Activated CD8-positive, alpha-beta memory T cell treated with anti-CD3 and anti-CD28 coated beads, Interleukin-2, amount 50 U/mL, for 4 hours (primary cell): ENCODE measurements at places on chromosomes 5 and 9.

DNA sequence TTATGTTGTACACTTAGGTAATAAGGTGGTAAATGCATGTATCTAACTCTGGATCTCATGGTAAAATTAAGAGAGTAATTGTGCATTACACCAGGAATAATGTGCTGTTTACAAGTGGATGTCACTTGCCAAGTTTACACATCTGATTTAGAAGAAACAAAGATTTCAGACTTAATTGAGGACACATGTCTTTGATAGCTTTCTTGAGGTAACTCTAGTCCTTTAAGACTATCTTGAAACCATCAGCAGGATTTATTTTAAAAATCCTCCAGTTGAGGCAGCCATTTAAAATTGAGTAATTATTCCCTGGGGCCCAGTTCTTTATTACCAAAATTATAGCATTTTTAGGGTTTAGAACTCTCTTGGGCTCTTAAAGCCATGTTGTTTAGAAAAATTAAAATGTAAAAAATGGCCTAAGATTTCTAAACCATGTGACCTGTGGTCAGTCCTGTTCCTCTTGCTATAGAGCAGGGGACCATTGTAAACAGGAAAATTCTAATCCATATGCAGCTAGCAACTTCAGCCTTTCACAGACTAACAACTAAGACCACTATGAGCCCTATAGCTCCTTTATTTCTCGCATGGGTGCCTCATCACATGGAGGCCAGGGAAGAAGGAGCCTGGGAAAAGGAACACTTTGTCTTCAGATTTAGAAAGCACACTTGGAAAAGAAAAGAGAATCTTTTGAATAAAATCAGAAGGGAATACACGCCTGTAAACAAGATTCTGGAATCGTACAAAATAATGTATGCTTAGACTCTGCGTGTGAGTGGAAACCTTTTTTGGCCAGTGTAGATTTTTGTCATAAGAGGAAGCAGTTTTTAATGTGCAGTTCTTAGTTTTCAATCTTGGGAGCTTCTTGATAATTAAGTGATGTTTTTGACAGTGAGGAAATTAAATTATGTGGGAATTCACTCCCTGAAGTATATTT is 71.2 kb downstream of the ZSWIM6 start:
- DNase-seq = no peak

DNA sequence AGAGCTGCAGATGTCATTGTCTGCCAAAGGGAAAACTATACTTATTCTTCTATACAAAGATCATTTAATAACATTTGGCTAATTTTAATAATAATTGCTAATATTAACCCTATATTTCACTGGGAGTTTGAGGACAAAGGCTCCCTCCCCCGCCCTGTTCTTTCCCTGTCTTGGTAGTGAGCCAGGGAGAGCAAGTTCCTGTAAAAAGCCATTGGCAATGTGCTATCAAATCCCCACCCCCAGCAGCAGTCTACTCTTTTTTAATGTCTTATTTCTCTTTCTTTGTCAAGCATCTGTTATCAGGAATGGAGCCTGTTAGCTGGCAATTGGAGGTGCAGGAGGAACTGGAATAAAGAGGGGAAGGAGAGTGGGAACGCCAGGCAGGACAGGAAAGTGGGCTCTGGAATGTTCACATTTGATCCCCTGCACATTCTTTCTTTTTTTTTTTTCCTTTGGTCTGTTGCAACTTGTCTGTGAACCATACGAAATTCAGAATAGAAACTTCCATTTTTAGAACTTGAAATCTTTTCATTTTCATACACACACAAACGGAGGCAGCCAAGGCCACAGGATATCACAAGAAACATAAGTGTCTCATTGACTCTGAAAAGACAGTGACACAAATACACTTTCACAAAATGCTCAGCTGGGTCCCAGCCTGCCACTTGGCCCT is 664.8 kb upstream of the ZNF608 start:
- no peak for DNase-seq

DNA sequence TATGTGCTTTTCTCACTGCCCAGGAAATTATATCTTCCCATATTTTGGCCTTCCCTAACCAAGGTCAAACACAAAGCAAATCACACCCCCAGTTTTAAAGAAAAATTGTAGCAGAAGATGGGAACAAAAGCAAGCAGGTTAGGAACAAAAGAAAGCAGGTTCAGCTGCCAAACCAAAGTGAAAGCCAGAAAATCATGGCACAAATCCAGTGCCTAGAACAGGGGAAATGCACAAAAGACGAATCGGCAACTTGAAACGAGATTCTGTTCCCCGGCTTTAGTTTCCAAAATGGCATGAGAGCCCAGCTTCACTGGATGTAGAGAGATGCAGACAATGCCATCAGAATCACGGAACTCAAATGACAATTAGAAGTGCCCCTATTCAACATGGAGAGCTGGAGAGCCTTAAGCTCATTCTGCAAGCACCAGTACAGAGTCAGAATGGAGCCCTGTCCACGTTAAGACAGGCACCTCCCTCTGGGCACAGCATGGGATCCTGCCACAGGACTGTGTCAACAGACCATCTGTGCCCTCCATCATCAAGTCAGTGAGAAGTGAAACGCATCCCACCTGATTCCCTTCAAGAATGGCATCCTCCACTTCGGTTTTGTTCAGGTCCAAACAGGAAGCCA is 13.8 kb downstream of the DNAH5 start:
- no peak for DNase-seq

GRCh38 chr9:16158093-16158492 is 605.2 kb downstream of the CCDC171 start:
- DNase-seq = no peak

- no peak for DNase-seq
Measured at GRCh38 chr5:93053825-93054224, 527.2 kb downstream of the NR2F1-AS1 start.

- no peak for DNase-seq
Measured at GRCh38 chr5:73743161-73743560, 117.2 kb downstream of the ARHGEF28 start.

GRCh38 chr5:42840842-42841567 is 29.3 kb upstream of the SELENOP start:
- DNase-seq = no peak

DNA sequence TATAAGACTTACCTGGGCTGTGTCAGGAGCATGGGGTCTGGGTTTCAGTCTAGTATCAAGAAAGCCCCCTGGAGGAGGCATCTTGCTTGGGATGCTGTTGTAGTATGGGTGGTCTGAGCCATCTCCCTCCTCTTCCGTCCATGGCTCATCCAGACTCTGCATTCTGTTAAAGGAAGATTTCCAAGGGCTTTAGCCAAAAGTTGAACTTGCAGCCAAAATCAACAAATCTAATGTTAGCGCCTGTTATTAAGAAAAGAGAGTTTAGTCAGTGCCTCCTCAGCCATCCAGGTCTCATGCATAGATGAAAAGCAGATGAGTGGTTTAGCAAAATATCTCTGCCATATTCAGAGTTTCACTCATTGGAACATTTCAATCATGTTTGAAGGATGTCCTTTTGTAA is 55.6 kb downstream of the S1PR3 start:
- no peak for DNase-seq

GRCh38 chr5:127940854-127941253 is 142.7 kb upstream of the SLC12A2 start:
- DNase-seq = no peak

GRCh38 chr5:90479611-90480385 is 5.1 kb downstream of the POLR3G start:
- no peak for DNase-seq

DNA sequence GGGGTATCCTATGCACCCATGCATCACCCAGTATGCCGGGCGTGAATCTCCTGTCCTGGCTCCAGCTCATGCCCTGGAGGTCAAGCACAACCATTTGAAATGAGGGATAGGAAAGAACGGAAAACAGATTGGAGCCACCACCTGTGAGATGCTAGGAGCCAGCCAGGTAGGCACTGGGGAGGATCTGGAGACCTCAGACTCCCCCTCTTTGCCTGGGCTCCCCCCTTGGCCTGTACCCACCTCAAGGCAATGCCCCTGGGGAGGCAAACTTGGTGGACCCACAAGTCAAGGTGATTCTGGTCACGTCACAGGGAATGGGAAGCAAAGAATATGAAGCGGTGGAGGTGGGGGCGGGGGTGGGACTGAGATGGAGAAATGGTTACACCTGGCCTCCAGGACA is 92.6 kb downstream of the PAX5 start:
- DNase-seq = no peak
